ENCODE measurements at places on chromosomes 7 and 10. TPM values are rescaled to one million over a fixed set of nuclear protein-coding genes. Genes with fewer than 3 reads are reported as not detected.

DNA sequence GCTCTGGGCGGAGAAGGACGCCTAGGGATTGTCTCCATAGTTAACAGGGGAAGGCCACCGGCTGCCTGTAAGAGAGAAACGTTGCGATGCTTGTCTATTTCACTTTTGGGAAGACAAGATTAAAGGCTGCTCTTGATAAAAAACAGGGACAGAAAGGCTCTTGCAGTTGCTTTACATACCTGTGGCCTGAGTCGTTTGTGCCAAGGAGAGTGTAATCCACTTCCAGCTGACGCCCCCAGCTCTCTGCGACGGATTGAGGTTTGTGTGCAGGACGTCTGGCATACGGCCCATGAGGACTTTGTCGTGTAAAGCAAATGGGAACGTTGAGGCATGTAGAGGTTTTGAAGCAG, 1.1 kb downstream of the MAP3K8 start:
- no peak for DNase-seq

DNA sequence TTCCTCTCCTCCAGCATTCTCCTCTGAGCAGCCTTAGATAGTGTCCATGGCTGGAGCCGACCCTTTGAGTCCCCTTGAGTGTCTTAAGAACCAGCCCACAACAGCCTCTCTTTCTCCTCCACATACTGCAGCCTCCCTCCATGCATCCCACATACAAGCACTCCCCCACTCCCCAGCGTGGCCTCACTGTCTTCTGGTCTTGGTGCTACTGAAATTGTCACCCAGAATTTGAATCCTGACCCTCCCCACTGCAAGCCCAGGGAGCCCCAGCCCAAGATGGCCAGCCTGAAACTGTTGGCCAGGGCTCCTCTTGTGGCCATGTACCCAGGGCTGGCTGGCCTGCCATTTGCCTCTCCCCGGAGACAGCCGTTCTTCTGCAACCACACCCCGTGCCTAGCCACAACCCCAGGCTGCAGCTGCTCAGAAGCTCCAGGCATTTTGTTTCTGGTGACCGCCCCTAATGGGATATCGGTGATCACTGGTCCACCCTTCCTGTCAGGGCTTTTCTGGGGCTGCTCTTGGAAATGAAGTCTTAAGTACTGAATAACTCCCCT, 18.8 kb upstream of the SH2D4B start:
- DNase-seq: no peak

DNA sequence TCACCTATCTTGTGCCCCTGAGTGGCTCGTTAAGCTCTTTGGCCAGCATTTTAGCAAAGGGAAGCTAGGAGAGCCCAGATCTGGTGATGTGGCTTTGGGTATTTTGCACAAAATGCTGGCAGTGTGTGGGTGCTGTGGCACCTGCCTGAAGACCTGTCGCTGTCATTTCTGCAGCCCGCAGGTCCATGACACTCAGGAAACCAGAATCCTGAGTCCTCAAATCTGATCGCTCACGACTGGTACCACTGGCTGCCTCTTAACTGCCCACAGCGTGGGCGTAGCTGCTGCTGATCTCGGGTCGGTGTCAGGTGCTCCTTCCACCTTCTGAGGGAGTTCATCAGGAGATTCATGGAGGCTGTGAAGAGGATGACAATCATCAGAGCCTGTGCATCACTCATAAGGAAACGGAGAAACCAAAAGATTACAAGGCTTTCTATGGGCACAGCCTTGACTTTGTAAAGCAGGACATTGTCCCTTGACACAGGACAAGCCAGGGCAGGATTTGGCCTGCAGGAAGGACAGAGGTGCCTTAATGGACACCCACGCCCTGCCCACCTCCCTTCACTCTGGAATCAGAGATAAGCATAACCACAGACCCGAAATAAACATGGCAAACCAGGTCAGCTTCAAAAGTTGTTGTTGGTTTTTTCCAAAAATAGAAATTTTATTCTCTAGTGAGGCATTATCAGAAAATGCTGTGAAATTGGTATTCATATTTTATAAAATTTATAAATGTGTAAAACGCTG, 71.0 kb upstream of the STK17A start:
- DNase-seq: no peak

GRCh38 chr7:30116771-30117170, 18.0 kb upstream of the MTURN start:
- no peak for DNase-seq

DNA sequence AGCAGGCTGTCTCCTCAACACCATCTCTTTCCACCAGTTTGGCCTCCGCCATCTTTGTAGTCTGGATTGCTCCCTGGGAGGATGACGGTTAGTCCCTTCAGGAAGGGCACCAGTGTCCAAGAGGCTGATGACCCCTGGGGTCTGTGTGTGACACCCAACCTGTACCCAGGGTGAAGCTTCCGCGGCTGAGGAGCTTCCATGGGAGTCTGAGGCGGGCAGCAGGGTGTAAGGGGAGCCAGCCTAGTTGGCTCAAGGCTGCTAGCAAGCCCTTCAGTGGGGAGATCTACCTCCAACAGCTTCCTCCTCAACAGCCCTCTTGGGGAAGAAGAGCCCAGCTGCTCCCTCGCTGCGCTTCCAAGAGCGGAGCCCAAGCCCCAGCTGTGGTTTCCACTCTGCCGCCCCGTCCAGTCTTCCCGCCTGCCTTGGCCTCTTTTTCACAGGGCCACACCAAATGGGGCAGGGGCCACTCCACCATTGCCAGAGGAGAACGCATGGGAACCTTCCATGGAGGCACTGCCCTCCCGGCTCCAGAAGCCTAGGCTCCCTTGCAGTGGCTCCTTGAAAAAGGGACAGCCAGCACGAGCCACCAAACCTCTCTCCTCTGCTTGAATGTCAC, 57.4 kb downstream of the TMEM209 start:
- DNase-seq: no peak

DNA sequence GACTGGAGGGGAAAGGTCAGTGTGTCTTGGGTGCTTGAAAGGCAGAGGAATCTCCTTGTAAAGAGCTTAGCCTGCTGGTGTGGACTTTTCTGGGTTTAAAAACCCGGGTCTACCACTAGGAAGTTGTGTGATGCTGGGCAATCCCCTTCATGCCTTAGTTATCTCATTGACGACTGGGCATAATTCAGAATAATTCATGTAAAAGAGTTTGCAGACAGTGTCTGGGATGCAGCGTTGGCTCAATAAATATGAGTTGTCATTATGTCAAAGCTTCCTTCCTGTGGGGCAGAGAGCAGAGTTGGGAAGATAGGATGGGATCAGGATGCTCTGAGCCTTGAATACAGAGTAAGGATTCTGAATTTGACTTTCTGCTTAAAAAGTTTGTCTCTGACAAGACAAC, 196.4 kb downstream of the ADRA2A start:
- DNase-seq: no peak

GRCh38 chr7:91824201-91824600, 56.3 kb downstream of the MTERF1 start:
- DNase-seq: no peak

The ZNRF2 gene
- 4.2 TPM for polyA plus RNA-seq

All from CD8-positive, alpha-beta memory T cell (primary cell).